GM23248 (cell line): ENCODE measurements at places on chromosomes 6 and 20. TPM values are rescaled to one million over a fixed set of nuclear protein-coding genes. Genes with fewer than 3 reads are reported as not detected.

- peak; percentile 28 for DNase-seq
These were observed 8.6 kb downstream of the TPX2 start for GRCh38 chr20:31747640-31748039.

DNA sequence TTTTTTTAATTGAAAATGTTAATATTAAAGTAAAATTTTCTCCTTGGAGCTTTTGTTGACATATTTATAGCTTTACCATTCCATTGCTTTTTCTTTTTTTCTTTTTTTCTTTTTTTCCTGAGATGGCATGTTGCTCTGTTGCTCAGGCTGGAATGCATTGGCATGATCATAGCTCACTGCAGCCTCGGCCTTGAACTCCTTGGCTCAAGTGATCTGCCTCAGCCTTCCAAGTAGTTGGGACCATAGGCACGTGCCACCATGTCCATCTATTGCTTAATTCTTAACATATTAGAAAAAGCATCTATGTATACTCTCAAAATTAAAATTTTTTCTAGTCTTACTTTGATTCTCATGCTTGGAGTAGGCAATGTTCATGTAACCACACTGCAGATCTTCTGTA is 43.0 kb downstream of the RALGAPB start:
- DNase-seq, result no peak

DNA sequence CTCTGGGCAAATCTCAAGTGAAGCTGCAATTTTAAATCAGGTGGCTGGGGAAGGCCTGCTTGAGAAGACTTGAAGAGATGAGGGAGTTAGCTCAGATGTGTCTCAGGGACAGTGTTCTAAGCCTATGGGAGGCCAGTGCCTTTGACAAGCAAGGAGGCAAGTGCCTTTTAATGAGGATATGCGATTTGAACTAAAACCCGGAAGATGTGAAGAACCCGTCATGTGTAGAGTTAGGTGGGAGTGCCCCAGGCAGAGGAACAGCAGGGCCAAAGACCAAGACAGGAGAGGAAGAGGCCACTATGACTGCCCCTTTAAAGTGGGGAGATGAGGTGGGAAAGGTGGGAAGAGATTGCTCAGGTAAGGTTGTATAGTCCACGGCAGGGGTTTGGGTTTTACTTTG is 71.9 kb downstream of the SLX4IP start:
- DNase-seq, result no peak

GRCh38 chr20:47070176-47070575 is 175.5 kb downstream of the EYA2 start:
- peak; percentile 9 for DNase-seq

Gene NCOA7
- 9.5 and 9.9 TPM in 2 replicates for polyA plus RNA-seq

DNA sequence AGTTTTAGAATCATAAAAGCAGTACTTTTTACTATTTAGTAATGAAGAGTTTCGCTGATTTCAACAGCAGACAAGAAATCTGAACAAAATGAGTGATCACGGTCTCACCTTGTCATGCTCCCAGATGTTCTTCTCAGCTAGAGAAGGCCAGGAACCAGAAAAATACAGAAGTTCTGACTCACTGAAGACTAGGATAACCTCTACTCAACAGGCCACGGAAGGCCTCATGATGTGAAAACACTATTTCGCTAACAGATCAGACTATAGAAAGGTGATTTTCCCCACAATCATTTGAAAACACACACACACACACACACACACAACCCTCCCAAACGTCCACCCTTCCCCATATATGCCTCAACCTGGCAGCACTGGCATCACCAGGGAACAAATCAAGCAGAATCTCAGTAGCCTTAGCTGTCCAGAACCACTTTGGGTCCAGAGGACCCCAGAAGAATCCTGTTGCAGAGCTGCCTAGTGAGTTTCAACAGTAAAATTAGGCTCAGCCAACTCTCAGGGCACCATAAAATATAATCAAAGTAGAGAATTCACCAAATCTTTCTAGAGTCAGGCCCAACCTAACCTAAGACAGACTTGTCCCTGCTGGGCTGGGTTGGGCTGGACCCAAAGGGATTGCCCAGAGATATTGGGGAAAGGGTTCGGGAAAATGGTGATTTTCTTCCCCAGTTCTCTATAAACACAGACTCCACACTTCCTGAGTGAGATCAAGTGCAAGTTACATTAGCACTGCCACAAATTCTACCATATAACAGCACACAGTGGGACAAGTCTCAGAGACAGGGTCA is 7.9 kb downstream of the EXOC2 start:
- peak; percentile 59 for DNase-seq

Gene LHFPL5
- not detected in 2 replicates for polyA plus RNA-seq

DNA sequence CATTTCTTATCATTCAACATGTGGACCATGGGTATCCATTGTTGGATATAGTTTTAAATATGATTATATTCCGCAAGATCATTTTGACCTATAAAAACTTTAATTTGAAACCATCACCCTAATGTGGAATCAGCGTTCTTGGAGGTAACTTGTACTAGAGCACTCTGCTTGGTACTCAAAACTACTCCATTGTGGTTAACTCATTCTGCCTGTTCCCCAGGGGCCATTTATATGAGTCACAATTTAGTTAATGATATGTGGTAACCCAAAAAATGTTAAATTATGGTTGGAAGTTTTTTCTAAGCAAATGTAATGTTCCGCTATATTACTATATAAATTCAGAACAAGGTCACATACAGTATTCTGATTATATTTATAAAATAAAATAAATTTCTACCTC is 109.3 kb downstream of the TRDN start:
- DNase-seq, result no peak

DNA sequence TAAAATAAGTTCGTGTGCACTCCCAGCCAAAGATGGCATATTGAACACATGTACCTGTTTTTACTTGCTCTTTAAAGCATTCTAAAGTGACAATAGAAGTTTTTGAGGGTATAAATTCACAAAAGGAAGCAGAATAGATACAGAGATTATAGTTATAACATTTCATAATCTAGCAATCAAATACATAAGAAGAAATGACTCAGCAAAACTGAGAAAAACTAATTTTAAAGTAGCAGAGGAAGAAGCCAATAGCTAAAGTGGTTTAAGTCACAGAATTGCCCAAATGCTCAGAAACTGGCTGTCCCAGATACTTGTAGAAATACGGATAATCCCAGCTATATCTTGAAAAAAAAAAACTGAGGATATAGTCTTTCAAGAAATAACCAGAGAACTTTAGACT is 49.2 kb upstream of the TBC1D32 start:
- no peak for DNase-seq

DNA sequence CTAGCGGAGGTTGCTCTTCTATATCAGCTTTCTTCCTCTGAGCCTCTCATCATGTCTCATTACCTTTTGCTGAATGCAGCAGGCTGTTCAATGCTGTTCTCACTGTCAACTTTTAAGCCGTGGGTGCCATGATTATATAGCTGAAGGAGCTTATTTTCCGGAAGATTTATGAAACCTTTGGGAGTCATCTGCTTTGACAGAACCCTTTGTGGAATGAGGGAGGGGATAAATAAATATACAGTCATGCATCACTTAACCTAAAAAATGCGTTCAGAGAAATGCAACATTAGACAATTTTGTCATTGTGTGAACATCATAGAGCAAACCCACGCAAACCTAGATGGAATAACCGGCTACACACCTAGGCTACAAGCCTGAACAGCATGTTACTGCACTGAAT is 102.2 kb upstream of the AKAP12 start:
- DNase-seq, result no peak

- peak; percentile 95 for DNase-seq
These were observed 161.0 kb downstream of the BACH2 start for GRCh38 chr6:90135667-90136066.

DNA sequence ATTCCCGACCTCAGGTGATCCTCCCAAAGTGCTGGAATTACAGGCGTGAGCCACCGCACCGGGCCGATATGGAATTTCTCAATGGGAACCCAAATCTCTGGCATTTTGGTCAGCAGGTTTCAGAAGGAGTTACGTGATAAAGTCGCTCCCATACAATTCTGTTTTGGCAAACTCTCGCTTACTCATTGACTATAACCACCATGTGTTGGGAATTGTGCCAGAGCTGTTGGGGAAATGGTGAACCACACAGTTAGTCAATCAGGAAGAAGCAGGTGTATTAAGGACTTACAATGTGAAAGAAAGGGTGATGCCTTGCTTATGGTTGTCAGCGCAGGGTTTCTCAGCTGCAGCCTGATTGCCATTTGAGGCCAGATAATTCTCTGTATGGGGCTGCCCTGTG is 410.5 kb downstream of the QKI start:
- peak; percentile 6 for DNase-seq

GRCh38 chr6:155152211-155153076 is 111.4 kb upstream of the CLDN20 start:
- no peak for DNase-seq

Gene HLA-A
- polyA plus RNA-seq, result 508 and 529 TPM in 2 replicates

- DNase-seq, result peak; percentile 77
These were observed 116.0 kb downstream of the CRYBG1 start for GRCh38 chr6:106476331-106477105.

DNA sequence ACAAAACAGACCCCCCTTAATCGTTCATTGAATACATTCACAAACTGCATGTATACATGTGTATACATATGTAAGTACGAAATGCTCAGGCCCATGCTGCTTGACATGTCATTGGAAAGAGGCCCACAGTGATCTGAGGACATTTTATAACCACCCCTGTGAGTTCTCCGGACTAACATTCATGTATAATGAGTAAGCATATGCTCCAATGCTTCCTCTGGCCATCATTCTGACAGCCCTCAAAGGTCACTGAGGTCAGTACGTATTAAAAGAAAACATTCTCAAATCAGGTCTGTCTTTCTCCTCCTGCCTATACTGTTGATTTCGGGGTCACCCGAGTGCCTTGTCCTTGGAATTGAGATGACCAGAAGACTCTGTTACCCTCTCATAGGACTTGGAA is 54.9 kb downstream of the TENT5A start:
- no peak for DNase-seq

- DNase-seq, result no peak
These were observed 8.8 kb downstream of the BICRAL start for GRCh38 chr6:42790549-42791181.

DNA sequence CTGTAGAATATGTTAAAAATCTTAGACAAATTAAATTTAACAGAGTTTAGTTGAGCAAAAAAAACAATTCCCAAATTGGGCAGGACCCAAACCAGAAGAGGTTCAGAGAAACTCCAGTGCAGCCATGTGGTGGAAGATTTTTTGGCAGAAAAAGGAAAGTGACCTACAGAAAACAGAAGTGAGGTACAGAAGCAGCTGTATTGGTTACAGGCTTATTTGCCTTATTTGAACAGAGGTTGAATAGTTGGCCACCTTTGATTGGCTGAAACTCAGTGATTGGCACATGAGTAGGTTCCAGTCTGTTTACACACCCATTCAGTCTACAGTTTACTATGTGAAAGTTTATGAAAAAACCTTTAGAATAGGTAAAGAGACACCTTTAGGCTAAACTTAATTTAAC is 110.9 kb upstream of the LAMP5 start:
- DNase-seq, result no peak
